SHP77 treated with DMSO at 0.1 percent for 48 hours (cell line): ENCODE measurements at places on chromosomes 7 and 10.
A peak's percentile ranks its signal among the peaks of the same experiment; 100 is the strongest.

DNA sequence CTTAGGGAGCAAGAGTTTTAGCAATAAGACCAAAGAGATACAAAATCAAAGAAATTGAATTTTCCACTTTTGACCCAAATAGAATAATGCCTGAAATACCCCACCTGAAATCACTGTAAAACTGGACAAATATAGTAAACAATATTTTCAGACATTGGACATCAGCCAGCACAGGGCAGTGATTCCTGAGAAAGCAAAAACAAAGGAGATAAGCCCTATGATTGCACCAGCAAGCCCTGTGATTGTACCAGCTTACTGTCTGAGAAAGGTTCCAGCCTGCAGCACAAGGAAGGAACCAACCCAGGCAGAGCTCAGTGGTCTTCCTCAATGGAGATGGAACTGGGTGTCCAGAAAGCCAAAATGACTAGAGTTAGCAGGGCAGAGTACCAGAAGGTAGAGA lies 10.3 kb downstream of the TMEM106B start:
- no peak for DNase-seq

GRCh38 chr10:76315240-76315639 lies 883.8 kb downstream of the LRMDA start:
- DNase-seq = no peak

DNA sequence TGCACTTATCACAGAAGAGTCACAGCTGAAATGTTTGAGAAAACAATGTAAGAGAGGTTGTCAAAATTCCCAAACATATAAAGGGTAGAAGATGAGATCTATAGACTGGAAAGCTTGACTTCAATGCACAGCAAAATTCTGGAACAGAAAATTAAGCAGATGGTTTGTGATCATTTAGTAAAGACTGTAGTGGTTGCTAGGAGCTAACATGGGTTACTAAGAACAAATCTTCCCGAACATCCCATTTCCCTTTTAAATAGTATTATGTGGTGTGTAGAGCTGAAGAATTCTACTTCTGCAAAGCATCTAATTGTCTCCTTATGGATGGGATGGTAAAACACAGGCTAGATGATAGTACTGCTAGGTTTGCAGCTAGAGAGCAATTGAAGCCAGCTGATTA lies 312.3 kb downstream of the CAMK1D start:
- DNase-seq = no peak

GRCh38 chr10:132570771-132571649 lies 33.4 kb downstream of the INPP5A start:
- DNase-seq = no peak

- DNase-seq = no peak
Measured at GRCh38 chr7:30988351-30989005, 24.7 kb downstream of the GHRHR start.

- DNase-seq = no peak
Measured at GRCh38 chr7:43560742-43561330, 22.1 kb upstream of the STK17A start.

- no peak for DNase-seq
Measured at GRCh38 chr7:17474724-17475344, 176.4 kb downstream of the AHR start.

DNA sequence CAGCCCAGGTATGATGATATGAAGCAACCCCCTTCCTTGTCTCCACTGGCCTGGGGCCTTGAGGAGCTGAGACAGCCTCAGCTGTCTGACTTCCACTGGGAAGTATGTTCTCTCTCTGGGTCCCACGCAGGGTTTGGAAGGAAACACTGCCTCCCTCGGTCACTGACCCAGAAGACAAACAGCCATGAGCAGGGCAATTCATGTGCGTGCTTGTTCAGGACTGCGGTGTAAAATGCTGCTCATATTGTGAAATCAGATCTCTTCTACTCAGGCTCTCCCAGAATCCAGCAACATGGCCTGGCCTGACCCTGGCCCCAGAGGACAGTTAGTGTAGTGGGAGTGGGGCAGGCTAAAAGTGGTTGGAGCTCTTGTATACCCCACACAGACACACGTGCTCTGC lies 2.8 kb downstream of the CLCN1 start:
- no peak for DNase-seq

DNA sequence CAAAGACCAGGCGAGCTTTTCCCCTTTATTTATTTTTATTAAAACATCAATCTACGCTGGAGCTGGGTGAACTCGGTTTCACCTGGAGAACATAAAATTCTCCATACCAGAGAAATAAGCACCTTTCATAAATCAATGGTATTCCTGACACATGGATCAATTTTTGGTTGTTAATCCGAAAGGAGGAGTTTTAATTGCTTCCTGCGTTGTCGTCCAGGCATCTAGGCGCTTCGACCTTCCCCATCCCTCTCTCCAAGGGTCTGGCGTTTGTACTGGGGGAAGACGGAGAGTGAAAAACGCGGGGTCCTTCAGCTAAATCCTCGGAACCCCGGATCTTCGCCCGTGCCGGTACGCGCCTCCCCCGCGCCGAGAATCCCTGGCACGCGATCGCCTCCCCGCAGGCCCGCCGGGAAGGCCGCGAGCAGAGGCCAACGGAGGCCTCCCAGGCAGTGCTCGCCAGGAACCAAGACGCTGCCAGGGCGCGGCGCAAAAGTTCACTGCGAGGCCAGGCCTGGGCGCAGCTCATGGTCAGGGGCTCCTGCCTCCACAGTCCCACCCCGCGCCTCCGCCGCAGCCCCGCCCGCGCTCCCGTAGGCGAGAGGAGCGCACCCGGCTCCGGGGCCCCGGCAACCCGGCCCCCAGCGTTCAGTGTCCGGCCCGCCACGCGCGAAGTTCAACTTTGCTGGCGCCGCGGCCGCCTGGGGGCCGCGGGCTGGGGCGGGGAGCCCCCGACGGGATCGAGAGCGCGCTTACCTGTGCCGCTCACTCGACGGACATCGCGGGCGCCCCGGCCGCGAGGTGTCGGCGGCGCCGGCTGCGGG lies 8.3 kb upstream of the EBF3 start:
- no peak for DNase-seq

DNA sequence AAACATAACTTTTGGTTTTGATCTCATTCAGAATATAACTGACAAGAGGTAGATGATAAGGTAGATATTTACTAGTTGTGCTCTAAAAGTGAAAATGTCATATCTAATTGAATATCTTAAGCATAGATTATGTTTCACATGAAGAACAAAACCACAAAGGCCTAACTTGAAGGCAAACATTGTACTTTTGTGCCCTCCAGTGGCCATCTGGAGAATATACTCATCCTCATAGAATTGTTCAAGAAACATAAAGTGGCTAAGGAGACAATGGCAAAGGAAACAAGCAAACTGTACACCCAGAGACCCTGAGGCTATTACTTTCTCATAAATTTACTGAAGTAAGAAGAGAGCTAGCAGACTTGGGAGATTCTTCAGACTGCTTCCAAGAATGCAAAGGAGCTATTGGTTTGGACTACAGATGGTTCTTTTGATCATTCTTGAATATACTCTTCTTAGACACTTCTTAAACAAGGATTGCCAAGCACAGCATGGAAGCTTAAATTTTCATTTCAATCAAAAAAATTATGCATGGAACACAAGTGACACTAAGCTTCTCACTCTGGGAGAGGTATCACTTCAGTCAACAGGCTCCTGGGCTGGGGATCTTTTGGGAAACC lies 98.2 kb upstream of the DKK1 start:
- DNase-seq = peak; percentile 44

- no peak for DNase-seq
Measured at GRCh38 chr10:93947524-93947923, 46.2 kb upstream of the PLCE1 start.

DNA sequence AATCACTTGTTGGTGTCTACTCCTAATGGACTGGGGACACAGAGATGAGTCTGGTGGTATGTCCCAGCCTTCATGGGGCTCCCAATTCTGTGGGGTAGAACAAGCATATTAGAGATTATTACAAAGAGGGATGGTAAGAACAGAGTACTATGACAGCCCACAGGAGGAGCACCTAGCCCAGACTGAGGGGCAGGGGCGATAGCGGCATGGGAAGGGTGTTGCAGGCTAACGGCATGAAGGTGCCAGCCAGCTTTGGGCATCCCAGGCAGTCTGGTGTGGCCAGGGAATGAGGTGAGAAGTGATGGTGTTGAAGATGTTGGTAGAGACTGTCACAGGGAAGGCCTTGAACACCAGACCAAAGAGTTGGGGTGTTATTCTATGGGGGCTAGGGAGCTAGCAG lies 280.0 kb downstream of the RPS24 start:
- DNase-seq = no peak

DNA sequence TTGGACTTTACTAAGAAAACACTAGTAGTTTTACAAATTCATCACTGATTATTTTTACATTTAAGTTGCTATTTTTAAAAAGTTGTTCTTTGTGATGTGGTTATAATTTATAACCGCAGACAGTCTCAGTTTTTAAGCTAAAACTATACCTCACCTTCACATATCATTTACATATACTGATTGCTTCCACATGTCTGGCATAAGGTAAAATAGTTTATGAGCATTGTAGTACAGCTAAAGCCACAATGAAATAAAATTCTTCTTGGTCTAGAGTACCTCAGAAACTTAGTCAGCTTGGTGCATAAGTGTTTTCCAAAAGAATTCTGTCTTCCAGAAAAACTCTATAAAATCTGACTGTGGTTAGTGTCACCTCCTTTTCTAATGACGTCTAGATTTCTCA lies 13.0 kb downstream of the SEMA3A start:
- no peak for DNase-seq

DNA sequence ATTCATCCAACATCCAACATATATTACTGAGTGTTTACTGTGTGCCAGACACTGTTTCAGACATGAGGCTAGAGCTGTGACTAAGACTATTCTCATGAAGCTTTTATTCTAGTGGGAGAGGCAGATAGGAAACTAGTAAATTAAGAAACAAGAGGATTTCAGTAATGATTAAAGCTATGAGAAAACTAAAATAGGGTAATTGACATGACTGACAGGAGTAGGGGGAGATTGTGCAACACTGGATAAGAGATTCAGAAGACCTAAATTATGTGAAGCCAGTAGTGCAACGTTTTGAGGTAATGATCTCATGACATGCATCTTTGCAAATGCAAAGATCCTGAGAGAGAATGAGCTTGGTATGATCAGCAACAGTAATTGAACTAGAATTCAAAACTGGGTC lies 48.6 kb upstream of the MKLN1 start:
- DNase-seq = no peak

DNA sequence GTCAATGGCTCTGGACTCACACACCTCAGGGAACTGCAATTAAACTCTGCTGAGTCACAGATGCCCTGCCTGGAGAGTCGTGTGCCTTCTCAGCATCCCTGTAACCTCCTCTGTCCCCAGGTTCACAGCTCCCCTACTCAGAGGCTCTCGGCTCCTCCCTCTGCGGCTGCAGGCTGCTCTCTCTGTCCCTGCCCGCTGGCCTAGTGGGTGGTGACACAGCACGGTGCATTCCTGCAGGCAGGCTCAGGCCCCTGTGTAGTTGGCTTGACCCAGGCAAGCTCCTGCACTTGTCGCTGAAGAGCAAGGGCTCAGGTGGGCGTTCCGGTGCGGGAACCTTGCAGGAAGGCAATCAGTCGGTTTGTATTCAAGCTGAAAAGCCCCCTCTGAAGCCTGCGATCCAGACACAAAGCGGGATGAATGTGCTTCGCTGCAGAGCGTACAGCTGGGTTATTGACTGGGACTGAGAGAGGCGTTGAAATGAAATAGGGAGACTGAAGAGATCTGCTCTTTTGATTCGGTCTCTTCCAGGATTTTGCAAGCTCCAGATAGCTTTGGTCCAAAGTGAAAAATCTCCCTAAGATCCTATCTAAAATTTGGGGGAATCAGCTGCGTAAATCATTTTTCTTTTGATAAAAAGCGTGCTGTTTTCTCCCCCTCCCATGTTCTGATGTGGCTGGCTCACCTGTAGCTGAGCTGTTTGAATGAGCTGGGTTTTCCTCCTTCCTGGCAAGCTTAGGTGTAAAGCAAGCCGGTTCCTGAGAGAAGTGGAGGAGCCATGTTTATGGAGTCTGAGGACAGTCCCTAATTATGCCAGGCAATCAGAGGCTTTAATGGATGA lies 208.7 kb upstream of the PHYHIPL start:
- DNase-seq = peak; percentile 16

GRCh38 chr10:124153023-124153826 lies 59.8 kb upstream of the CHST15 start:
- peak; percentile 78 for DNase-seq

- no peak for DNase-seq
Measured at GRCh38 chr10:63576501-63576900, 55.3 kb downstream of the REEP3 start.

DNA sequence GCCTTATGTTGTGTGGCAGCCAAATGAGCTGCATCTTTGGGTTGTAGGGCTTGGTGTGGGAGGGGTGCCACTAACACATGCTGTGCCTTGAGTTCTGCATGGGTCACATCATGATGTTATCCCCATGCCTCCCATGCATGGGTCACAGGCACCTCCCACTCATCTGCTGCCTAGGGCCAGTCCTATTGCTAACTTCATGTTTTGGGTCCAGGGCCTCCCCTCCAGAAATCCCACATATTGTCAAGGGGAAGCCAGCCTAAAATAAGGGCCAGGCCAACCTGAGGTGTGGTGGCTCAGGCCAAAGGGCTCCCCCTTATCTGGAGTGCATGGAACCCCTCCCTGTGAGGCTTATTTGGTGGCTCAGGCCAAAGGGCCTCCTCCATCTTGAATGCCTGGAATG lies 299.0 kb downstream of the RPS24 start:
- no peak for DNase-seq

DNA sequence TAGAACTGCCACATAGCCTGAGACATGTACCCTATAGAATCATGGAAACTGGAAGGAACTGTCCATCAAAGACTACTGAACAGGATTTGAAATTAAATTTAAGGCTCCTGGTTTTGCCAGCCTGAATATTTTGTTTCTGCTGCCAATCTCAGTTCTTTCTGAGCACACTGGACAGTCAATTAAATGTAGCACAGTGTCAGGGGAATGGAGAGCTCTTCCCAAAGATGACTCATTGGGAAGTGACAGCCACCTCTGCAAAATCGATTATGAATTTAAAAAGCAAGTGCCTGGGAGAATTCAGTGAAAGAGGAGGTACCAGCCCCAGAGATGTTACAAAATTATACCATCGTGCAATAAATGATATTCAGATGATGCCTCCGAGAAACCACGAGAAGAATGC lies 47.8 kb downstream of the CPXM2 start:
- no peak for DNase-seq

- DNase-seq = no peak
Measured at GRCh38 chr7:21023841-21024484, 237.3 kb upstream of the SP8 start.

GRCh38 chr7:45921699-45922519 lies 837 bp upstream of the IGFBP3 start:
- no peak for DNase-seq

DNA sequence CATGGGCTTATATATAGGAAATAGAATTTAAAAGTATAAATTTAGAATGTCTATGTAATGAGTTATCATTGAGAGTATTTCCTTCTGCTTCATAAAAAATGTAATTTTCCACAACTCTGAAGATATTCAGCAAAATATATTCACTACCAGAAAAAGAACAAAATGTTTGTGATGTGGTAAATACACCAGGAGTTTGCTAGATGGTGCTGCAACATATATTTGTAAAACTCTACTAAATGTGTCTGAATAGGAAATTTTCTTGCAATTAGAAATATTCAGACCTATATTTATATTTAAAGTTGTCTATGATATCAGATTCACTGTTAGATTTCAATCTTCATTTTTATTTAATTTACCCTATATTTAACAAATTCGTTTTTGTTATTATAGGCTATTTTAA lies 201.1 kb downstream of the PPP1R3A start:
- DNase-seq = no peak
